ENCODE measurements at places on chromosomes 13 and 19. TPM values are rescaled to one million over a fixed set of nuclear protein-coding genes. Genes with fewer than 3 reads are reported as not detected.

The PPP1R13L gene
- 7.5 TPM for polyA plus RNA-seq

The TMEM91 gene
- polyA plus RNA-seq = 12.0 TPM

The LILRB4 gene
- 1.3 TPM for polyA plus RNA-seq

The KL gene
- polyA plus RNA-seq = 57.1 TPM

The ONECUT3 gene
- not detected for polyA plus RNA-seq

The ZNF135 gene
- polyA plus RNA-seq = 31.1 TPM

The KIR3DL1 gene
- not detected for polyA plus RNA-seq

The CLDN10 gene
- 113 TPM for polyA plus RNA-seq

The ZNF560 gene
- polyA plus RNA-seq = 0.78 TPM

The CEACAM7 gene
- polyA plus RNA-seq = not detected

The RASGRP4 gene
- polyA plus RNA-seq = 0.75 TPM

The GEMIN7 gene
- 21.7 TPM for polyA plus RNA-seq

The SYNE4 gene
- 12.5 TPM for polyA plus RNA-seq

The ZNF614 gene
- 18.3 TPM for polyA plus RNA-seq

The RASAL3 gene
- 0.79 TPM for polyA plus RNA-seq

The PROZ gene
- polyA plus RNA-seq = 2.8 TPM

The ZNF649 gene
- polyA plus RNA-seq = 27.1 TPM

The FGF22 gene
- 0.35 TPM for polyA plus RNA-seq

The CEACAM8 gene
- not detected for polyA plus RNA-seq

The IRGC gene
- not detected for polyA plus RNA-seq

The C13orf42 gene
- 0.70 TPM for polyA plus RNA-seq

The GPR4 gene
- 3.7 TPM for polyA plus RNA-seq

The TMEM38A gene
- 8.9 TPM for polyA plus RNA-seq

The VAV1 gene
- 1.5 TPM for polyA plus RNA-seq

The IL17D gene
- 8.2 TPM for polyA plus RNA-seq

The PNMA8A gene
- 52.2 TPM for polyA plus RNA-seq

Data from left renal cortex interstitium (tissue), 4 donors.